Bone marrow (tissue), 2 donors: ENCODE measurements at places on chromosomes 5 and 9.

- DNase-seq, result no peak
These were observed 201.7 kb downstream of the MARCHF11 start for GRCh38 chr5:15977851-15978250.

- no peak for DNase-seq
These were observed 82.7 kb downstream of the RFK start for GRCh38 chr9:76311537-76311936.

DNA sequence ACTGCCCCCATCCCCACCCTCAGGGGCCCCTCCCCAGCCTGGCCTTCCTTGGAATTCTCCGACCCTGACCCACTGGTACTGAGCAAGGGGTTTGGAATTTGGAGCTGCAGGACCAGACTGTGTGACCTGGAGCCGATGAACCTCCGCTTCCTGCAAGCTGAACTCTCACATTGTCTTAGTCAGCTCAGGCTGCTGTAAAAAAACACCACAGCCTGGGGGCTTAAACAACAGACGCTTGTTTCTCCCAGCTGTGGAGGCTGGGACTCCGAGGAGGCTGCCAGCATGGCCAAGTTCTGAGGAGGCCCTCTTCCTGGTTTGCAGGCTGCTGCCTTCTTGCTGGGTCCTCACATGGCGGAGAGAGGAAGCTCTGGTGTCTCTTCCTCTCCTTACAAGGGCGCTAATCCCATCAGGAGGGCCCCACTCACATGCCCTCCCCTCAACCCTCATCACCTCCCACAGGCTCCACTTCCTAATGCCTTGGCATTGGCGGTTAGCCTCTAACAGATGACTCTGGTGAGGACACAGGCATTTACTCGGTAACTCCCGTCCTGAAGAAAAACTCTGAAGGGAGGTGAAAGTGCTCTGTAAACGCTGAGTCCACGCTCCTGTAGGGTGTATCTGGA lies 42.4 kb downstream of the C5orf15 start:
- no peak for DNase-seq

- no peak for DNase-seq
These were observed 344.6 kb downstream of the OSTF1 start for GRCh38 chr9:75432888-75433287.

- DNase-seq, result no peak
These were observed 2.0 kb downstream of the CLK4 start for GRCh38 chr5:178624631-178625546.

GRCh38 chr5:119323601-119324000 lies 32.2 kb upstream of the TNFAIP8 start:
- no peak for DNase-seq

- DNase-seq, result no peak
These were observed 32.8 kb upstream of the NSMF start for GRCh38 chr9:137491735-137492432.

DNA sequence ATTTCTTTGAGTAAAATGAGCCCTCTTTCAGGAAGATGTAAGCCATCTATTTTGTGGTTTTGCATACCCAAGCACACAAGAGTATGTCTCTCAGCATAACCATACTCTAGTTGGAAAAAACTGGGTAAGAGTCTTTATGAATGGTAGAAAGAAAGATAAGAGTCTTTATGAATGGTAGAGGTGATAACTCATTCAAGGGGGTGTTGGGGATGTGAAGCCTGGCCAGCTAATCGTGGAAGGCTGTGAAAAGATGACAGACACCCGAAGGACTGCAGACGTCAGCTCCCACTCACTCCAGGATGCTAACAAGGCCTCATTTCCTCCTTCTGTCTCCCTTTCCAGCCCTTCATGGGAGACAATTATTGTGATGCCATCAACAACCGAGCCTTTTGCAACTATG lies 228.5 kb downstream of the PAPPA start:
- DNase-seq, result no peak

- no peak for DNase-seq
These were observed 5.5 kb downstream of the CNOT6 start for GRCh38 chr5:180499684-180500083.

- no peak for DNase-seq
These were observed 135.6 kb downstream of the DOCK2 start for GRCh38 chr5:169772688-169773087.

DNA sequence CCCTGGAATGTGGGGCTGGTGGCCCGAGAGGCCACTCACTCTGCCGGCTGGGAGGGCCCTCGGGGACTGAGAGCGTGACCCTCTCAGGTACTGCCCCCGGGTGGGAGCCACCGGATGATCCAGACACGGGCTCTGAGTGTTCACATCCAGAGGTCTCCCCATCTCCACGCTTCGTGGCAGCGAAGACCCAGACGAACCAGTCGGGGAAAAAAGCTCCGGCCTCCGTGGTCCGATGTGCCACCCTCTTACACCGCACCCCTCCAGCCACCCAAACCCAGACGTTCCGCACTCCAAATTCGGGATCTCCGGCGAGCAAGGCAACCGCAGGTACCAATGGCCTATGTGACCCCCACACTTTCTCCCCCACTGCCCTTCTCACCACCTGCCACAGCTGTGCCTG lies 49.5 kb downstream of the AMBP start:
- no peak for DNase-seq

DNA sequence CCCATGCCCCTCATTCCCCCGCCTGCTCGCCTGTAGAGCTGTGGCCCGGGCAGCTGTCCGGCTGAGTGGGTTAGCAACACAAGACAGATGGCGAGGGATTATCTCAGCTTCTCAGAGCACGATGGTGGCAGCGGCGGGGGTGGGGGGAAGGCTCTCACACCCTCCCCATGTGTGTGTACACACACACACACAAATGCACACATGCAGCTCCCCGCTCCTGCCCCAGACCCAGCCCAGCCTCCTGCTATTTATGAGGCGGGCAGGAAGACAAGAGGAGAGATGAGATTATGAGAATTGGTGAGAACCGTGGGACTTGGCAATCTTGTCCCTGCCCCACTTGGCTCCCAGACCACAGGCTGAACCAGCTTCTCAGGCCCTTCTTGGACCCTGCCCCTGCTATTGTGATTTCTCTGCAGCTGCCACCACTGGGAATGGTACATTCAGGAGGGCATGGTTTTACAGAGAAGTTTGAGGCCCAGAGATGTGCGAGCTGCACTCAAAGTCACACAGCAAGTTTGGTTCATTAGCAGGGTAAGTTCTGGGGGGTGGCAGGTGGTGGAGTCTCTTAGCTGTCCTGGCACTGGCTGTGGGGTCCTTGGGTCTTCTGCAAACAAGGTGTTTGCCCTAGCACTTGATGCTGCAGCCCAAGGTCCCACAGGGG lies 51.0 kb upstream of the PSD2 start:
- DNase-seq, result no peak

- DNase-seq, result no peak
These were observed 43.0 kb downstream of the ARHGAP26 start for GRCh38 chr5:142813220-142813619.

GRCh38 chr5:135999406-136000139 lies 29.2 kb upstream of the TGFBI start:
- no peak for DNase-seq

DNA sequence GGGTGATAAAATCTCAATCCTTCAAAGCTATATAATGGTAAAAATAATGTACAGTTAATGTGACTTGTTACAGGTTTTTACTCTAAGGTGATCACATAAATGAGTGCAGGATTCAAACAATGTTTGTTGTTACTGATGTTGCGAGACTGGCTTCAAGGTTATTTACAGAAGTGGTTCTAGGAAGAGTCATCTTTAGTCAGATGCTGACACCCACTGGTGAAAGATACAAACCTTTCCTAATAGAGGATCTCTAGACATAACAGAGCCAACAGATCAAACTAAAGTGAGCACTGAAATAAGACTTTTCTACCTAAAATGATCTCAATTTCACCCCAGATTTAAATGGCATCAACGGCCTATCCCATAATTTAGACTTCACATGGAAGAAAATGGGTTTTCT lies 20.2 kb downstream of the ARSB start:
- no peak for DNase-seq

- no peak for DNase-seq
These were observed 182.5 kb upstream of the PIK3R1 start for GRCh38 chr5:68033029-68033428.

DNA sequence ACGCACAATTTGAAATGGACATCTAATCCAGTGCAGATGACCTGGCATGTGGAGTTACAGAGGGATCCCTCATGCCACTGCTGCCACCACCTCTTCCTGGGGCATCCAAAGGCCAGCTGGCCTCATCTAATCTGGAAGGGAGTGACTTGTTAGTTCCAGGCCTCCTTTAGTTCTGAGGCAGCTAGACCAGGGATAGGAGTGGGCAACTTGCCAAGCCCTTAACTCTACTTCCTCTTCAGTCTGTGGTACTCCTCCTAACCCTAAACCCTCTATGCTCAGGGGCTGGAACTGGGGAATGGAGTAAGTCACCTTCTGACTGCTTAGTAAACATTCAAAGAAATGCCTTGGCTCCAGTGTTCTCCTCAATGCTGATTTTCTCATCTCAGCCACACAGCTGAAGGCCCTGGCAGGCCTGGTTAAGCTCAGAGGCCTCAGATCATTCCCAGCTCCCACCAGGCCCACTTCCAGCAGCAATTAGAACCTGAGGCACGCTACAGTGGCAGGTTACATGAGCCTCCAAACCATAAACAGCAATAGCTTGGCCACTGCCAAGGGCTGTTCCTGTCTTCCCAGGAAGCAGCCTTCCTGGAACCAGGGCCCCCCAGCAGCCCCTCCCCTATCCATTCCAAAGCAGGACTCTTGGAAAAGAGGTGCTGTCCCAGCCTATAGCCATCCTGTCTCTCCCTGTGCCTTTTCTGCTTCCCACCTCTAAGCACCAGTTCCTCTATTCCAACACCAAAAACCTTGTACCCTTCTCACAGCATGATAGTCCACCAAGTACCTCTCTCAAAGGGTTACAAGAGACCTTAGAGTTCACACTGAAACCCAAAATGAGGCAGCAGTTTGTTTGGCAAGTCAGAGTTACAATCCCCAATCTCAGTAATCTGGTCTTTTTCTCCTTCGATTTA lies 2.0 kb downstream of the EIF4EBP3 start:
- no peak for DNase-seq

- DNase-seq, result no peak
These were observed 3.3 kb downstream of the FBN2 start for GRCh38 chr5:128534726-128535125.

- DNase-seq, result peak; percentile 21
These were observed at the start of gene NIM1K for GRCh38 chr5:43191740-43192557. Gene NIM1K (plus strand): TSS chr5:43192225. CDS start chr5:43245776, 53,551 bp downstream.

- no peak for DNase-seq
These were observed 228.7 kb upstream of the NR4A3 start for GRCh38 chr9:99592834-99593574.

DNA sequence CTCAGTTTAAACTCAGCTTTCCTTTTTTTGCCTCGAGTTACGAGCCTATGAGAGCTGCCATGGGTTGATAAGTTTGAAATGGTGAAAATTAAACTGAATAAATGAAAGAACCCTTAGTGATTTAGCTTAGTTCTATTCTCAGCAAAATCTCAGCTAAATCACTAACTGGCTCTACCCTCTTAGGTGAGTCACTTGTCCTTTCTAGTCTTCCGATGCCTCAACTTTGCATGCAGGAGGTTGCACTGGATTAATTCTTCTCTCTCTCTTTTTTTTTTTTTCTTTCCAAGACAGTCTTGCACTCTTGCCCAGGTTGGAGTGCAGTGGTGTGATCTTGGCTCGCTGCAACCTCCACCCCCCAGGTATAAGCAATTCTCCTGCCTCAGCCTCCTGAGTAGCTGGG lies 83.9 kb downstream of the PAPPA start:
- no peak for DNase-seq

- no peak for DNase-seq
These were observed 20.8 kb upstream of the SLC24A2 start for GRCh38 chr9:19809422-19810269.

DNA sequence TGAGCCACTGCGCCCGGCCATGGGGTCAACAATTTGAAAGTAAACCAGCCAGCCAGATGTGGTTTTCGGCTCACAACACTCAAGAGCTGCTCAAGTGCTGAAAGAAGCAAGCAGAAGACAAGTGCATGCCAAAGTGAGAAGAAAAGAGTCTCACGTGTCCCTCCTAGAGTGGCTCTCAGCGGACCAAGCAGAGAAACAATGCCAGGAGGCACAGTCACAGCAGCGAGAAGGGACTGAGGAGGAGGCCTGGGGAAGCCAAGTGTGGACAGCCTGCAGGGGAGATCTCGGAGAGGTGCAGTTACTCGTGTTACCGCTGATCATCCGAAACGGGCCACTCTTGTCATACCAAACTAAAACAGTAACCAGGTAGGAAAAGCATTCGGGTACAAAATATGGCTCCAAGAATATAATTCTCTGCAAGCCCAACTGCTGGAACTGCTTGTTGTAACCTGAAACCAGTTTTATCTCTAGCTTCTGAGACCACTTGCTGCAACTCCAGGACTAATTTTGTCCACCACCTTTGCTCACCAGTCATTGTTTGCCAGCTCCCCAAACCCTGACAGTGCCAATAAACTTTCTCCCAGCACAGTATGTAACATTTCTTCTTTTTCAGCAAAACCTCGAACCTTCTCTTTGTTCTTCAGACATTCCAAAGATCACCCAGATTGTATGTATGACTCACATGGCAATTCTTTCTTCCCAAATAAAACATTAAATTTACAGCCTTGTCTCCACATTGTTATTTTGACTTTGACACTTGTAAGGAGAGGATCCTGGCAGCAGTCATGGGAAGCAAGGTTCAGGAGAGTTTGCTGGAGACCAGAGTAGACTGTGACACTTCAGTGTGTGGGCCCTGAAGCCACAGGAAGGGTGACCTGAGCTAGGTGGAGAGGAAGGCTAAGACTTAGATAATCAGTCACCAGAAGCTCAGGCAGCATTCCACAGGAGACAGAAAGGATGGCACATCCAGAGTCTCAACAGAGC lies 6.3 kb downstream of the SLC35D2 start:
- no peak for DNase-seq

DNA sequence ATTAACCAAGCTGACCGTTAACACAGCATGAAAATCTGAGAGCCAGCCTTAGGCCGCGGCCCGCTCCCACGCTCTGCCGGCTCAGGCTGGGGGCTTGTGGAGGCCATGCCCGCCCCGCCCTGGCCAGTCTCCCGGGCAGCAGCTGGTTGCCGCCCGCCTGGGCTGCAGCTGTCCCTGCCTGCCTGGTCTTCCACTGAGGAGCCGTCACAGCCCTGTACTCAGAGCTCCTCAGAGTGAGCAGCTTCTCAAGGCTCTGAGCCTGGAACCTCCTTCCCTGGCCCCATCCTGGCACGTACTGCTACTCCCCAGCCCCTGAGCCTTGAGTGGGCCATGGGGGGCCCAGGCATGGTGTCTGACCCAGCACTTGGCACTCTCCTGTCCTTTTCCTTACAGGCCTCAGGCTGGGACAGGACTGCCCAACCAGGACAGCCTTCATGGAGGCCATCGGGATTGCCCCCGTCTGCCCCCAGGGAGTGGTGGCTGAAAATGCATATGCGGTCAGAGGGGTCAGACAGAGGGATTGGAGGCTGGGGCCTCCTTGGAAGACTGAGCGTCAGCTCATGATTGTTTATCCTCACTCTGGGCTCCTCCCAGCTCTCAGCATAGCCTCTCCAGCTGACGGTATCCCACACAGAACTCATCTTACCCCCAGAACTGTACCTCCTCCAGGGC lies 11.9 kb downstream of the FGFR4 start:
- no peak for DNase-seq

DNA sequence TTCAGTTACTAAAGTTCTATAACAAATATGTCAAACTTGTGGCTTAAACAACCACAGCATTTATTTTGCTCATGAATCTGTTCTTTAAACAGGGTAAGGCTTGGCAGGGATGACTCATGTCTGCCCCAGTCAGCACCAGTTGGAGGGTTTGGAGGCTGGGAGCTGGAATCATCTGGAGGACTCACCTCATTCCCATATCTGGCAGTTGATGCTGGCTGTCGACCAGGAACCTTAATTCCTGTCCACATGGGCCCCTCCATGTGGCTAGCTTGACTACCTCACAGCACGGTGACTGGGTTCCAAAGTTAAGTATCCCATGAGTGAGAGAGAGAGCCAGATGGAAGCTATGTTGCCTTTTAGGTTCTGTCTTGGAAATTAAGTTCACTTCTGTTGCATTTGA lies 13.8 kb upstream of the CCL28 start:
- DNase-seq, result no peak
